ENCODE measurements at places on chromosomes 3 and 15. TPM values are rescaled to one million over a fixed set of nuclear protein-coding genes. Genes with fewer than 3 reads are reported as not detected.
A peak's percentile ranks its signal among the peaks of the same experiment; 100 is the strongest.

DNA sequence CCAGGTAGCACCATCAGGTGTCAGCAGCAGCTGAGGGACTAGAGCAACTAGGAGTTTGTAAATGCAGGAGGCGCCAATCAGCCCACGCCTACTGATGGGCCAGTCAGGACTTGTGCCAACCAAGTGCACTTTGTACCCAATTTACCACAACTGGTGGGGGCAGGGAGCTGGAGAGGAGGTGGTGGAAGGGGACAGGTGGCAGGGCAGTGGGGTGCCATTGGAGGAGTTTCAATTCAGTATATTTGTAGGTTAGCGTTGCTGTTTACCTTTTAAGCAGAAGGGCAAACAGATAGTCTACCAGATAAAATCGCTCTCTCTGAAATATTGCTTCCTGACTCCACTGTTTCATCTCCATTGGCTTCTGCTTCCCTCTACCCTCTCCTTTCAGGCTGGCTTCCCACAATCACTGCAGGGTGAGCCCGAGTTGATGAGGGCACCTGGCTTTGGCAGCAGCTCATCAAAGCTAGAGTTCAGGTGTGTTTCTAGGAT, 75.7 kb downstream of the TRIM69 start:
- DNase-seq = no peak

DNA sequence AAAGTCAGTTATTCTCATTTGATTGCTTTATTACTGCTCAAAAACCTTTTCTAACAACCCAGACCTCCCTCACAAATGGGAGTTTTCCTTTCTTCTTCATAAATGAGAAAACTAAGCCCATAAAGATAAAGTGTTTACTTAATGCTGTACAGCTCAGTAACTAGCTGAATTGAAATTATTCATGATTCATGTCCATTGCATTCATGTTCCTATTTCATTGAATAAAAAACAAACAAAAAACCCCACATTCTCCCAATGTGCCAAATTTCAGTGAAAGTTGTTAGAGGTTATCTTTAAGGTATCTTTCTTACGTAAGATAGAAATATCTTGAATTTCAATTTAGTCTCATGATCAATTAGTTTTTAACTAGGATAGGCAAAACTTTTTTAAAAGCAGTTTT, 2.8 kb downstream of the PLSCR2 start:
- peak; percentile 55 for DNase-seq

DNA sequence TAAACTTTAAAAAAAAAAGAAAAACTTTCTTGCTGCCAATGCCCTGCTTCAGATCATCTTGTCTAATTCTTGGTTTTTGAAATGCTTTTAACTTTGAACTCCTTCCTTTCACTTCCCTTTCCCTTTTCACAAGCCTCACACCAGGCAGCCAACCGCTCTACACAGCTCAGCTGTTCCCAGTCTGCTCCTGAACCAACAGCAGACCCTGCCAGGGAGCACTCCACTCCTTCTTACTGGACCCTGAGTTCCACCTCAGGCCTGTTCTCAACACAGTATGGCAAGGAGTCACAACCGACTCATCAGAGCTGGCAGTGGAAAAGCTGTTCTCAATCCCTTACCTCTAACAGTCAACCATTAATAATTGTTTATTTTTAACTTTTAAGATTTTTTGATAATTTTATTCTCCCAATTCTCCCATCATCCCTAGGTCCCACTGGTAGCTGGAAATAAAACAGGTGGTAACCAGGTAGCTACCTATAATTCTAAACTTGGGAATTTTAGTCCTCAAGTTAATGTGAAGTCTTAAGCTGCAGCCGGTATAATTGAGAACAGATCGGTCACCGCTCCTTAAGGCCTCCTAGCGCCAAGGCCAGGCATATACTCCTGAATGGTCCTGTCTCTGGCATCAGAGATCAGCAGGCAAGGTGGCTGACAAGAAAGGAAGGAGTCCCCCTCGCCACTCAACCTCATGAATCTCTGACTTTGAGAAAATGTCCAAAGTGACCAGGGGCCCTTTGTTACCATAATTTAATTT, 43.9 kb downstream of the BOC start:
- DNase-seq = peak; percentile 37

GRCh38 chr15:71338265-71338664, 223.0 kb downstream of the THSD4 start:
- DNase-seq = no peak

DNA sequence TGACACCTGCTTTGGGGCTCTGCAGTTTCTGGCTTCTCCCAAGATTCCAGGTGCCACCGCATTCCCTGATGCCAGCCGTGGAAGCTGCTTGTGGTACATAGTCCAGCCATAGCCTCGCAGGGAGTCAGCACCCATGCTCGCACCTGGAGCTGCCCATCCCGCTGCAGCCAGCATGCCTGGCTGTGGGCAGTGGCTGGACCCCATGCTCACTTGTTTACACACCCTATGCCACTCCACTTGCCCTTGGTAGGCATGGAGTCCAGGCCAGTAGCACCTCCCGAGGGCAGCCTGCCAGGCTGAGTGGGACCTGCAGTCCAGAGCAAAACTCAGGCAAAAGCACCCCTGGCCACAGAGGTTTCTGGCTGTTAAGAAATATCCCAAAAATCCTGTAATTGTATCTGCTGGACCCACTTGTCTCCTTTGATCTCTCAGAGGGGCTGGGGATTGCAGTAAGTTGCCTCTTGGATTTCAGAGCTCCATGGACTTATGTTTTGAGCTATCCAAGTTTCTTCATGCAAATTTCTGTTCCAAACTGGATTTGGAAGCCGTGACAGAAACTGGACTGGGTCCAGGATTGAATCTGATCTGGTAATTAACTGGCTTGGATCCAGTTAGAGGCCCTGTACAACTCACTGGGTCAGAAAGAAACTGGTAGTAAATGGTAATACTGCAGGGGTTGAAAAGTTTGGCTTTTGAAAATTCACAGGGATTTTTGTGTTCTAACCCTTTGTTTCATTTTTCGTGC, 149.3 kb downstream of the FMN1 start:
- peak; percentile 31 for DNase-seq

DNA sequence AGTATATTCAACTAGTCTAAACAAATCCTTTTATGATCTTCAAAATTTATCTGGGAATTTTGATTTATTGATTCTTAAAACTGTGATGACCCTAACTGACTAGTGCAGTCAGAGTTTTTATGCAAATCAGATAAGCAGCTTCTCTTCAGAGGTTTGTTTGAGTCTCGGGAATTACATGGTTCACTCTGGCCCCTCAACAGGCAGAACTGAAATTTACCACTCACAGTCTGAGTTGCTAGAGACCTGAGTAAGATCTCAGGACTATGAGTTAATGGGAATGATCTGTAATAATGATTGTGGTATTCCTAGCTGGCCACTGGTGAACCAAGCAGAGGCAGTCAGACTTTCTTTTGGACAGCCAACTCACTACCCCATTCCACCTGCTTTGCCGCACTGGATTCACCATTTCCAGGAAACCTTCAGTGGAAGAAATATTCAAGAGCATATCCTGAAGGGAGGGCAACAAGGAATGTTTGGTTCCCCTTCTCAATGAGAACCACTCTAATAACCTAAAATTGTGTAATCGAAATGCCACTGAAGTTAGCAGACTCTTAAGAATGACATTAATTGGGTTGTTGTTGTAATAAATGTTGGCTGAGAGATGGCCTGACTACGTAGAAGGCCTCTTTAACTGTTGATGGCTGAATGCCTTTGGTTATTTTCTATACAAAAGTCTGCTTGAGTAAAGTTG, 11.5 kb upstream of the DNAJC13 start:
- DNase-seq = no peak

- peak; percentile 72 for DNase-seq
Measured at GRCh38 chr15:62607643-62608042, 434.9 kb upstream of the TPM1 start.

DNA sequence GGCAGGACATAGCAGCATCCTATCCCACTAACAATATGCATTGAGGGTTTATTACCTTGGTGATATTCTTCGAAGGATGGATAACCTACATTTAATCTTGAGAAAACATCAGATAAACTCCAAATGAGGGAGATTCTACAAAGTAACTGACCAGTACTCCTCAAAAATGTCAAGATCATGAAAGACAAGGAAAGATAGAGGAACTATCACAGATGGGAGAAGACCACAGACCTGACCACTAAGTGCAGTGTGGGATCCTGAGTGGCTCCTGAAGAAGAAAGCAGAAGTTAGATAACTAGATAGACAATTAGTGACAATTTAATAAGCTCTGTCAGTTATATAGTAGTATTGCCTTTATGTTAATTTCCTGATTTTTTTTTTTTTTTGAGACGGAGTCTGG, 17.7 kb upstream of the CGNL1 start:
- DNase-seq = no peak

GRCh38 chr15:66858423-66859207, 156.6 kb downstream of the SMAD6 start:
- no peak for DNase-seq

GRCh38 chr3:57199895-57200297, at the start of gene HESX1:
Gene HESX1 (minus strand): TSS chr3:57199978. CDS start chr3:57199918, 60 bp downstream.
- no peak for DNase-seq

DNA sequence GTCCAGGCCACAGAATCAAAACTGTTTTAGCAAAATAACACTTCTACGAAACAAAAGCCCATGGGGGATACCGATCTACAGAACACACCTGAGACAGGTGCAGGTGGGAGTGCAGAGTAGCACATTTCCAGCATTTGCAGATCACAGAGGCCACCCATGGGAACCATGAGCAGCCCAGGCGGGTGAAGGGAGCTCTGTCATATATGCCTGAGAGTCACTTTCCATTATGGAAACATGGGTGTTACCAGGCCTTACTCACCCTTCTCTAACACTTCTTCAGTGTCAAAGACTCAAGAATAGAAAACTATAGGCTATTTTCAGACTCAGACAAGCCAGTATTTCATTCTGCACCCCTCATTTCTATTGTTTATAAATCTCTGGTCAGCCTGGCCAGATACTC, 3.5 kb downstream of the PLA1A start:
- no peak for DNase-seq

- DNase-seq = no peak
Measured at GRCh38 chr15:90035840-90036230, 34.7 kb downstream of the ZNF710 start.

GRCh38 chr3:77648214-77648613, 608.3 kb downstream of the ROBO2 start:
- no peak for DNase-seq

DNA sequence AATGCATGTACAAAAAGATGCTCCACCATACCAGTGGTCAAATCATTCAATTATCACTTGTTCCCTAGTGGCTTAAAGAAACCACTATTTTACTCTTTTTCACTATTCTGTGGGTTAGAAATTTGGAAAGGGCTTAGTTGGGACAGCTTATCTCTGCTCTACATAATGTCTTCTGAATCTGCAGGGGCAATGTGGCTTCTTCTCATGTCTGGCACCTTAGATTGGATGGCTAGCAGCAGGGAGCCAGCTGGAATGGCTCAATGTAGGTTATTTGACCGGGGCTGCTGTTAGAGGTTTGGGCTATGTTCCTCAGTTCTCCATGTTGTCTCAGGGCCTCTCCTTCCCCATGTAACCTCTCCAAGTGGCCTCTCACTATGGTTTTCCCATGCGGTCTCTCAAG, 57.5 kb upstream of the EPHB1 start:
- DNase-seq = no peak

GRCh38 chr15:98786717-98787116, 138.4 kb downstream of the IGF1R start:
- no peak for DNase-seq

GRCh38 chr3:187255314-187255713, 36.2 kb downstream of the MASP1 start:
- no peak for DNase-seq

- DNase-seq = peak; percentile 34
Measured at GRCh38 chr3:175222356-175222755, 363.2 kb downstream of the NAALADL2 start.

DNA sequence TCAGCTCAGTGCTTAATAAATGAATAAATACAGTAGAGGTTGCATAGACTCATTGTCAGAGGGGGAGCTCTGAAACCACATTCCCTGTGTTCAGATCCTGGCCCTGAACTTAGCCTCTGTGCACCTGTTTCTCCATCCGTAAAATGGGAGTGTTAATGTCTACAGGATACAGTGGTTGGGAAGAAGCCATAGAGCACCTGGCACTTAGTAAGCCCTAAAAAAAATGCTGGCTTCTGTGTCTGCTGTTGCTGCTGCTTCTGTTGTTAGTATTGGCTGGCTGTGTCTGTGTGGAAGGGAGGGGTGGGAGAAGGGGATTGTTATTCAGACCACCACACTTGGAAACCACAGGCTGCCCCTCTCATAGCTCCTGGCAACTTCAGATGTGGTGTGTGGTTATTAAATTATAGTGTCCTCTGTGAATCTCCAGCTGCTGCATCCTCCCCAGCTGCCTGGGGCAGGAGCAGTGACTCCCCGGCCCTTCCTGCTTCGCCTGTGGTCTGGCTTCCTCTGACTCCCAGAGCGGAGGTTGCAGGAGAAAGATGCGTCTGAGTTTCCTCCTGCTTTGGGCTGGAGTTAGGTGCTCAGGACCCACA, 31.0 kb downstream of the FGD5 start:
- DNase-seq = no peak

MAP1A gene
- total RNA-seq = 1.7 TPM

ARGFX gene
- total RNA-seq = not detected

TM4SF4 gene
- total RNA-seq = not detected

GRM2 gene
- not detected for total RNA-seq

TNFAIP8L3 gene
- total RNA-seq = 1.3 TPM

GRM7 gene
- total RNA-seq = not detected

SLC22A13 gene
- total RNA-seq = not detected

NPAP1 gene
- not detected for total RNA-seq

LRRIQ4 gene
- total RNA-seq = not detected

Measured in M059J (cell line).